HuH-7 (cell line): ENCODE measurements at places on chromosomes 2 and 18.

GRCh38 chr2:68839260-68839833, 31.9 kb downstream of the BMP10 start:
- DNase-seq: peak; percentile 23

DNA sequence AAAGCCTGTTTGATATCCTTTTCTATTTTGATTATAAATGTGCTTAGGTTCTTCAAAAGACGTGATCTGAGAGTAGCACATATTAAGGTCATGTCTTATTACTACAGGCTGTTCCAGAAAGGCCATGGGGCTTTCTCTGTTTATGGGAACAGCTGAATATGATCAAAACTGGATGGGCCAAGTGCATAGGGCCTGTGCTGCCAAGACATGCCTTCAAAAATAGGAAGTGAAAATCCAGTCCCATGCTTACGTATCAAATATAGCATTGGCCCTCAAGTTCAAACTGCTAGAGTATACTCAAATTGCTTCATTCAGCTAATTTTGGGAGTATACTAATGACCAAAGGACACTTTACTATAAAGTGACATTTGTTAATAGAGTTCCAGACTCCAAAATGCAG, 24.1 kb downstream of the SLC25A52 start:
- DNase-seq: no peak

DNA sequence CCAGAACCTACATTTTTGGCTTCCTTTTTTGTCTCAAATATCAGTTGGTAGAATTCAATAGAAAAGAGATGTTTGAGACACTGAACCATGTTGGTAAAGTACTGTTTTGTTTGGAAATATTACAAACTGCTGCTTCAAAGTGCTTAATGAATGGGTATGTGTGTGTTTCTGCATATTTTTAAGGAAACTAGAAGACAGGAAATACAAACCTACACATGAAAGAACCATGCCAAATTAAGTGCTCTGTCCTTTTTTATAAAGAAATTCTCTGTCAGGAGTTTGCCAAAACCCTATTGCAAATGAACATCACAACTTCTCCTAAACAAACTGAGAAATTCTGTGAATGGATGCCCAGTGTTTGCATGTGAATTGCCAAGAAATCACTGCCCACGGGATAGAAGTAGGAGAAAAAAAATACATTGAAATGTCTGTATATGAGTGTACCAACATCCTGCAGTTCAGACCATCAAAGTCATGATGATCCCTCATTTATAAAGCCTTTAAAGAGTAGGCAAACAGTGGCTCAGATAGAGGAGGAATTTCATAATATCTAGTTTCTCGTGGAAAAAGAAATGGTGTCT, 69.6 kb upstream of the RND3 start:
- DNase-seq: no peak

GRCh38 chr2:239721991-239722759, 303.0 kb downstream of the NDUFA10 start:
- DNase-seq: no peak

DNA sequence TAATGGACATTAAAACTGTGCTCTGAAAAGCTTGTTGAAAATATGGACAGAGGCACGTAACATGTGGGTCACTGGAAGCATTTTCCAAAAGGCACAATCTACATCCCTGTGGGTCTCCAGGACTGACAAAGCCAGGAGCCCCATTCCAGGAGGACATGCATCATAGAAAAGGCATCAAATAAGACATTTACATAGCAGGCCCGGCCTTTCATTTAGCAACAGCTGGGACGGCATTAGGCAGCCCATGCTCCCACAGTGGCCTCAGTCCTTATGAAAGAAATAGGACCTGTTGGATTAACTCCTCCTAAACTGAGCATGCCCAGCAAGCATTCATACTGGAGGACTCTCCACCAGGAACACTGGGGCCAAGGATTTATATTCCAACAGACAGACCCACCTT, 72.2 kb downstream of the TWIST2 start:
- no peak for DNase-seq

DNA sequence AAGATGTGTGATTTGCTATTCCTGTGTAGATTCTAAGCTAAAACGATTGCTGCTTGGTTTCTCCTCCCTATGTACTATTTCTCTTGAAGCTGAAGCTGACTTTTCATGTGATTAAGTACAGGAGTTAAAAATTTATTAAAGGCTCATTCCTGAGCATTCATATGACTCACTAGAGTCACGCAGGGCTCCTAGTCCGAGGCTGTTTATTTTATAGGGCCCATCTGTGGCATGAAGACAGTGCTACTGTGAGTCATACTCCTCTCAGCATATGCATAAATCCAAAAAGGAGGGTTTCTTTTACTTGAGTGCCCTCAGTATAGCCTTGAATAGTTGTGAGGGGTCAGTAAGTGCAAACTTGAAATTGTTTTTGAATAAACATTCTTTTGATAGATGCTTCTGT, 378.8 kb downstream of the PTPRM start:
- no peak for DNase-seq

- DNase-seq: no peak
Observed at GRCh38 chr2:86417961-86418360, 23.2 kb upstream of the KDM3A start.

GRCh38 chr2:97747285-97747684, 33.9 kb downstream of the ZAP70 start:
- no peak for DNase-seq

DNA sequence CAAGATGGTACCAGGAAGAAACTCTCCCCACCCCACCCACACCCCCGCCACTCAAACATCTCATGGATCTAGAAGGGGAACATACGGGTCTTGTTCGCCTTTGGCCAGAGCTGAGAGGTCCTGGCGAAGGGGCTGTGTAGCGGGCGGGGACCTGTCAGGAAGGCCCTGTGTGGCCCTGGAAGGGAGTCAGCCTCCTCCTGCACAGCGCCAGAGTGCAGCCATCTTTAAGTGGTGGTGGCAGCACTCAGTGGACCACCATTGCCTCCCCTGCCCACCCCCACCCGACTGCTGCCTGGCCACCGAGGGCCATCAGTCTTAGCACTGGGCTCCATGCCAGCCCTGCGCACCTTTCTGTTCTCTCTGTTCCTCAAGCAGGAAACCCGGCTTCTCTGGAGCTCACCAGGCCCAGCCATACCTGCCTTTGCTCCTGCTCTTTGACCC, 11.6 kb upstream of the FAHD2A start:
- no peak for DNase-seq

GRCh38 chr2:219433666-219434467, 776 bp upstream of the SPEG start:
- DNase-seq: peak; percentile 80

DNA sequence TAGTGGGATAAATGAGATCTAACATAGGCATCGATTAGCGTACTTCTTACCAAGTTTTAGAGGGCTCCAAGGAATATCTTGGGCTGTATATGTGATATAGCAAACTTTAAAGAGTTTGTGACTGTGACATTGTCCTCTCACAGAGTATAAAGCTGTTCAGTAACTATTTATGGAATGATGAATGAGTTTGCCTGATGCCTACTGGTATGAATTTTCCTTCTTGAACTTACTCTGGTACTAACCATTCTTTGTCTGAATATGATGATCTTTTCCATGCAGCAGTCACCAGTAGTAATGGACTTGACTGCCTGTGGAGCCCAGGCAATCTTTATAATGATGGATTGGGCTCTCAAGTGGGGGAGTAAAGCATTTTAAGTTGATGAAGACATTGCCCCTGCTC, 120.5 kb downstream of the PARD3B start:
- DNase-seq: no peak

DNA sequence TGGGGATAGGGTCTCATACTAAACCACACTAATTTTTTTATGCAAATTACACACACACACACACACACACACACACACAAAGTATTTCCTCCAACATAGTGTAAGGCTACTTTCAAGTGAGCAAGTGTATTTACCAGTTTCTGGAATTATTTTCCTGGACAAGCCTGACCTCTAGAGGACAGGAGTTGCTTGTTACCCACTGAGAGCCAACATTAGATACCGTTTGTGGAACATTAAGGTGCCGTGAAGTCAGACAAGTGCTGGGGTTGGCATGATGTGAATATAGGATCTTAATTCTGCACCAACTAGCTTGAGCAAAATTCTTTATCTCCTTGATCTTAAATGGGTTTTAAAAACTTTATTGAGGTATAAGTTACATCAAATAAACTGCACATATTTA, 39.3 kb upstream of the SERPINB2 start:
- peak; percentile 5 for DNase-seq

GRCh38 chr18:46053368-46054095, 18.5 kb downstream of the PSTPIP2 start:
- no peak for DNase-seq
